Stimulated activated CD4-positive, alpha-beta T cell treated with anti-CD3 and anti-CD28 coated beads, Interleukin-1b, Interleukin-23, amount 100 ng/mL, for 1 hour (primary cell): ENCODE measurements at places on chromosomes 3 and 15.

- no peak for DNase-seq
These were observed 2.3 kb downstream of the FBN1 start for GRCh38 chr15:48643206-48643605.

DNA sequence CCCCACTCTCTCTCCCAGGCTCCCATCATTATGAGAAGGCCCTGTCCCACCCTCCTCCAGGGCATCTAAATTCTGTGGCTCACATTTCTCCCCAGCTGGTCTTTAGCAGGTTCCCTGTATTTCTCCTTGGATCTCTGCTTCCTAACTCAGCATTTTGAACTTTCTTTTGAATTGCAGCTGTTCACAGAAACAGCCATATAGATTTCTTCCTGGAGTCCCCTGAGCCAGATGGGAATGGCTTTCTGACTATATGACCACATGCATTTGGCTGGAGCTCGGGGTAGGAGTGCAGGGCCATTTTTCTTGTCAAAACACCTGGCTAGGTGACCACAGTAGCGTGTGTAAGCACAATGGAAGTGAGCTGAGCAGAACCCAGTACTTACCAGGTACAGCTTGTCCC, 22.0 kb downstream of the RBP2 start:
- no peak for DNase-seq

DNA sequence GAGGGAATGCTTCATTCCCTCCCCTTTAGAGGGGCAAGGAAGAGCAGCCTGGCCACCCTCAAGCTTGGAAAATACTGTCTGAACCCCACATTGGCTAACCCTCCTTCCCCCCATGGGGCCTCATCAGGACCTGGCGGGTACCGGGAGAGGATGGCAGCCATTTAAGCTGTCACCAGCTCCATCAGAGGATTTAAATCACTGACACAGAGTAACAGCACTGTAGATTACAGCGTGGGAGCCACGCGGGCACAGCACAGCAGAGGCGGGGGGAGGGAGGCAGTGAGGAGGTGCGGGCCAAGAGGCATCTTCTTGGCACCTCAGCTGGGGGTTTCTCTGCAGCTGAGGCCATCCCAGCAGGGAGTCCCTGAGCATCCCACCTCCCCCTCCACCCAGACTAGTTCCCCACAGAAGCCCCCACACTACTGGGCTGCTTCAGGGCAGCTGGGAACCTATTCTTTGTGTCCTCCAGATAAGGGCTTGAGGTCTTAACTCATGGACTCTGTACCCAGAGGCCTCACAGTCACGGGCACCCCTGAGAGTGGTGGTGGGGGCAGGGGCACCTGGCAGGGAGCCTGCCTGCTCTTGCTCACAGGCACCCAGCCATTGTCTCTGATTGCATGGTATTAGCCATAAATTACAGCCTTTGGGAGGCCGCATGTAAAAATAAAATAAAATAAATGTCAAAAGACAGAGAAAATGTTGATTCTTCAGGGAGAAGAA, 21.9 kb upstream of the CACNA2D2 start:
- DNase-seq, result no peak

DNA sequence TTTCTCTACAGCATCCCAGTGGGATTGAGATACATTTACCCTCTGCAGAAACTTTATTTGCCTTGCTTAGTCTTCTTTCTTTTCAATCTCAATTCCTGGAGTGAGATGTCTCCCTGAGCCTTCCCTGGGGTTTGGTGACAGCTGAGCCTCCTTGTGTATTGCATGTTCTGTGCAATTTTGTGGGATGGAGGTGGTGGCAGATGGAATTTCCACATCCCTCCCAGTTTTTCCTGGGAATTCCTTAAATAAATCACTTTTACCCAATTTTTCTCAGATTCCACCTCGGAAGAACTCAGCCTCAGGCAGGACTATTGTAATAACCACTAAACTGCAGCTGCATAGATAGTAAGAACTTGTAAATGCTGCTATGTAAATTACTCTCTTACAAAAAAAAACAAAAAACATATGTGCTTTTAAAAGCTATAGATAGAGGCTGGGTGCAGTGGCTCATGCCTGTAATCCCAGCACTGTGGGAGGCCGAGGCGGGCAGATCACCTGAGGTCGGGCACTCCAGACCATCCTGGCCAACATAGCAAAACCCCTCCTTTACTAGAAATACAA, 88.5 kb upstream of the ABHD17C start:
- DNase-seq, result no peak

DNA sequence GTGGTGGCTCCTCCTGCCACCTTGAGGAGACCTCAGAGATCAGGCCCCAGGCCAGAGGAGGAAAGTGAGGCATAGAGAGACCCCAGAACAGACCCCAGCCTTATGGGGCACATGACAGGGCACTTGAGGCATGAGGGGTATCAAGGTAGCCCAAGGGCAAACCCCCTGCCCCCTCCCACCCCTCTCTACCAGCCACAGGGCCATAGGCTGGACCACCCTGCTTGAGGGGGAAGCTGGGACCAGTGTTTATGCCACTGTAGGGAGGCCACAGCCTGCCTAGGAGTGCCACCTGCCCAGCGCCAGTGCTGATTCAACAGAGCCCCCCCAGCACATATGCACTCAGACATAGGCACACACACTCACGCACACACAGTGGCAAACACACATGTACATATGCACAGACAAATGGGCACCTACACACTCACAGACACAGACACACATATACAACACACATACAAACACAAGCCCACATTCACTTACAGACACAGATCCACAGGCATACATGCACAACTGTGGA, 10.3 kb downstream of the MYL3 start:
- DNase-seq, result no peak

DNA sequence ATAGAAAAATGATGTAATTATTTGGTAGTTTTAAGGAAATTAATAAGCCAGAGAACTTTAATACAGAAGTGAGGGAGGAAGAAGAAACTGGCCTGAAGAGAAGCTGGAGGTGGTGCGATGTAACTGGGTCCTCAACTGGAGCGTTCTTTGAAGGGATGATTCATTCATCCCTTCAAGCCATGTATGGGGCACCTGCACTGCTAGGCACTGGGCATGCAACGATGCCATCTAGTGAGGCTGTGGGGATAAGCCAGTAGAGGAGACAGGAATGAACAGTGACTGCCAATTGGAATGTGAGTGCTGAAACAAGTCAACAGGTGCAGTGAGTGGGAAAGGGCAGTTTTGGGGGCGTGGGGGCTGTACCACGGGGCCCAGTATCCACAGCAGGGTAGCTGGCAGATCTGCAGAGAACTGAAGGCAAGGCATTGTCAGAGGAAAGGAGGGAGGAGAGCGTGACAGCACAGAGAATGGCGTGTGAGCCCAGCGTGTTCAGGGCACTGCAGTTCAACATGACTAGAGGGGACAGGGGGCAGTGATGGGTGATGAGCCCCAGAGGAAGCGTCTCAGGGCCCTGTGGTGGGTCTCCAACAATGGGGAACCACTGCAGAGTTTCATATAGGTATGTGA, 3.8 kb upstream of the KIF23 start:
- no peak for DNase-seq

- DNase-seq, result no peak
These were observed 181.4 kb upstream of the UBE2E1 start for GRCh38 chr3:23624305-23624704.

DNA sequence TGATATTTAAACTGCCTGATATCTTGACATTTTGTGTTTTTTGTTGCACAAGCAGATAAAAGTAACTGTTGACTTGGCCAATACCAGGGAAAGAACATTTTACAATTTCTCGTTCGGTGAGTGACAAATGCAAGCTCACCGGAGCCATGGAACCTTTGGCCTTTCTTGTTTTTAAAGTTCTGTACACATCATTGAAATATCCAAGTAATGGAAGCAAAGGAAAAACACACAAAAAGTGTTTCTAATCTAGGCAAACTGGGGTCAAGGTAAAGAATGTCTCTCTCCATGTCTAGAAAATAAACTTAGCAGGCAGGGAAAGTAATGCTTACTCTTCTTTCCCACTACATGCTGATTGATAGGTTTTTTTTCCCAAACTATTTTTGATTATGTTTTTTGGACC, 27.8 kb downstream of the SPTSSB start:
- no peak for DNase-seq

DNA sequence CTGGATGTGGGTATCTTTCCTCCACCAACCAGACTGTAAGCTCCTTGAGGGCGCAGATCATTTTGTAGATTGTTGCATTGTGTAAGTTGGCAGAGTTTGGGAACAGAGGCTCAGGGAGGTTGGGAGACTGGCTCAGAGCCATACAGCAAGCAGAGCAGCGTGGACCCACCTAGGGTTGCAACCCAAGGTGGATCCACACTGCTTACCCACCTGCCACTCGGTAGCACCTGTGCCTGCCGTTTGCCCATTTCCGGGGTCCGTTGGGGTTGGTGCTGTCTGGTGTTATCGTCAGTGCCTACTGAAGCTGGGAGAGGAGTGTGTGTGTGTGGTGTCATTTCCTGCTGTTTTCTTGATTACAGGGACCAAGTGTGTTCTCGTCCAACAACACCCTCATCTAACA, 19.0 kb downstream of the SMAD6 start:
- DNase-seq, result no peak

DNA sequence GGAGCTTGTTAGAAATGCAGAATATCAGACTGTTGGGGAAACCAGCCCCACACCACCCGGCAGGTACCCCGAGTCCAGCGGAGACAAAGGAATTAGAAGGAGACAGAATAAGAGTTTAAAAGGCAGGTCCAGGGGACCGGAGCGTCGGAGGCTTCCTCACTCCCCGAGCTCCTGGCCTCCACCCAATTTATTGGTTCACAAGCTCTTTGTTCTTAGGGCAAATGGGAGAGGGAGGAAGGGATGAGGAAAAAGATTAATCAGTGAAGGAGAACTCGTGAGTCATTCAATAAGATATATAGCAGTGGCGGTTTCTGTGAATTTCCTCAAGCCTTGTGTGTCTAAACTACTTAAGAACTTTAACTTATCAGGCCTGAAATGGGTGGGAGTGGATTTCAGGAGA, 32.1 kb upstream of the WDR72 start:
- DNase-seq, result no peak

DNA sequence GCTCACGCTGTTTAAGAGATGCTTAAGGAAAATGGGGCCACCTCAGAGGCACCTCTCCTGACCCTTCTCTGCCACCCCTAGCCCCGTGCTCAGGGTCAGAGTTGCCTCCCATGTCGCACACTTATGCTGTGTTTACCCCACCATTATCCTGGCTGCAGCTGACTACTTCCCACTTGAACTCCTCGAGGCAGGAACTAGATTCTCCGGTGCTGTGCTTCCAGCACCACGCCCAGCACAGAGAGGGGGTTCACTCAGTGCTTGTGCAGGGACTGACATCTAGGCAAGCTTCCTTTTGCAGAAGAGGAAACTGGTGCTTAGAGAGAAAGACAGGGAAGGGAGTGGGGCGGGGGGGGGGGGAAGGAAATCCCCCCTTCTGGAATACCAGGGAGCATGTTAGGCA, 340.1 kb downstream of the RORA start:
- no peak for DNase-seq

DNA sequence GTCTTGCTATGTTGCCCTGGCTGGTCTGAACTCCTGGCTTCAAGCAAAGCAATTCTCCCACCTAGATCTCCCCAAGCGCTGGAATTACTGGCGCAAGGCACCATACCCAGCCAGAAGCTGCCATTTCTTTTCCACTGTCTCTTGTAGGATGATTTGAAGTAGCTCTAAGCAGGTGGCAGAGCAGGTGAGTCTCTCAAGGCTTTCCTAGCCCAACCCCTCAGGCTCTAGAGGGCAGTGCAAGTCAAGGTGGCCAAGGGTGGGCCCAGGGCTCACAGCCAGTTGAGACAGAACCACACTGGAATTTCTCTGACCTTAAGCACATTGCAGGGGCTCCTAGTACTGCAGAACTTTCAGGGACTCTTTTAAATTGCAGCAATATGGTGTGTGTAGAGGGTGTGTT, 15.6 kb upstream of the DAG1 start:
- no peak for DNase-seq

- no peak for DNase-seq
These were observed 25.0 kb downstream of the TGFBR2 start for GRCh38 chr3:30631243-30631904.

GRCh38 chr15:52567871-52568600, 794 bp downstream of the ARPP19 start:
- no peak for DNase-seq

GRCh38 chr3:50221051-50221410, 15.0 kb upstream of the GNAI2 start:
- DNase-seq, result no peak

GRCh38 chr3:187689984-187690383, 12.4 kb downstream of the RTP2 start:
- DNase-seq, result no peak

DNA sequence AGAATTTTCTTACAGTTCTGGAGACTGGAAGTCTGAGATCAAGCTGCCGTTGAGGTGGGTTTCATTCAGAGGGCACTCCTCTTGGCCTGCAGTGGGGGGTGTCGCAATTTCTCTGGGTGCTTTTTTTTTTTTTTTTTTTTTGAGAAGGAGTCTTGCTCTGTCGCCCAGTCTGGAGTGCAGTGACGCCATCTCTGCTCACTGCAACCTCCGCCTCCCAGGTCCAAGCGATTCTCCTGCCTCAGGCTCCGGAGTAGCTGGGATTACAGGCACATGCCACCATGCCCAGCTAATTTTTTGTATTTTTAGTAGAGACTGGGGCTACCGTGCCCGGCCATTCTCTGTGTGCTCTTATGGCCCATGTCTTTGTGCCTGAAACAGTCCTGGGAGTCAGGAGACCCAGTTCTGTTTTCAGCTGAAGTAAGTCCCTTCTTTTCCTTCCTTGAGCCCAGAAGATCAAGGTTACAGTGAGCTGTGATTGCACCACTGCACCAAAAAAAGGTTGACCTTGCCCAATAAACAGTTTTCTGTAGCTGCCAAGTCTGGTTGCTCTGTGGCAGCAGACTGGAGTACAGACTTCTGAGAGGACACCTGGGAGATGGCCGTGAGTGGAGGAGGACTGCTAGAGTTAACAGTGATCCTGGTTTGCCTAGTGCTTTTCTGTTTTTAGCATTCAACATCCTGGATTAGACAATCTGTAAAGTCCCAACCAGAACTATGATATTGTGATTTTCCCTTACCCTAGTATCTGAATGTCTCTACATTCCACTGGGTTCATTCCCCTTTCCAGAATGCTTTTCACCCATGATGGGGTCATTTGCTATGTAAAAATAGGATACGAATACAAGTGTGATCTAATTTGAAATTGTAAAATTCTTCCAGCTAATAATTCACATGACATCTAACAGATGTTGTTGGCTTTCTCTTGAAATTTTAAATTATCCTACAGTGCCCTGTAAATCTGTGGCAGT, 76.6 kb upstream of the RNF7 start:
- DNase-seq, result no peak

GRCh38 chr3:169278667-169279066, 384.8 kb downstream of the MECOM start:
- DNase-seq, result no peak

GRCh38 chr15:31302778-31303725, 23.6 kb upstream of the KLF13 start:
- no peak for DNase-seq

DNA sequence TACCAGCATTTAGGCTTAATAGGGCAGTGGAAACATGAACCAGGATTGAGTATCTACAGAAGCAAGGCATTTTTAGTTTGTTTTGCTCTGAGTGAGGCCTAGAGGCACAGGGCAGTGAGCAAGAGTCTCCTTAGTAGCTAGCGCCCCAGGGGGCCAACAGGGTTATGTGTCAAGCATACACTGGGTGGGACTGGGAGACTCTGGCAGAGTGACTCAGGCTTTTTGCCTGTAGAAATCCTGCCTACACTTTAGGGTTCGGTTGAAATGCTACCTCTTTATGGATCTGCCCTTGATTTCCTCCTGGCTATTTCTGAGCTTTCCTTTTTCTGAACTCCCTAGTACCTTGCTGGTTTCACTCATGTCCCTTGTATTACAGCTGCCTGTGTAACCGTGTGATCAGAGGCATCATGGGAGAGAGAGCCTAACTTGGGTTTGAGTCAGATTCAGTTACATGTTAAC, 72.2 kb downstream of the TOP2B start:
- no peak for DNase-seq

GRCh38 chr15:47395076-47395475, 322.2 kb upstream of the SEMA6D start:
- DNase-seq, result no peak
